GM12864 (cell line): ENCODE measurements at places on chromosomes 7 and 10.

GRCh38 chr7:99374111-99375064 is at the start of gene ARPC1B:
ARPC1B (plus strand) TSS chr7:99374730; CDS start chr7:99385715, 10,985 bp downstream.
- peak; percentile 53 for DNase-seq

DNA sequence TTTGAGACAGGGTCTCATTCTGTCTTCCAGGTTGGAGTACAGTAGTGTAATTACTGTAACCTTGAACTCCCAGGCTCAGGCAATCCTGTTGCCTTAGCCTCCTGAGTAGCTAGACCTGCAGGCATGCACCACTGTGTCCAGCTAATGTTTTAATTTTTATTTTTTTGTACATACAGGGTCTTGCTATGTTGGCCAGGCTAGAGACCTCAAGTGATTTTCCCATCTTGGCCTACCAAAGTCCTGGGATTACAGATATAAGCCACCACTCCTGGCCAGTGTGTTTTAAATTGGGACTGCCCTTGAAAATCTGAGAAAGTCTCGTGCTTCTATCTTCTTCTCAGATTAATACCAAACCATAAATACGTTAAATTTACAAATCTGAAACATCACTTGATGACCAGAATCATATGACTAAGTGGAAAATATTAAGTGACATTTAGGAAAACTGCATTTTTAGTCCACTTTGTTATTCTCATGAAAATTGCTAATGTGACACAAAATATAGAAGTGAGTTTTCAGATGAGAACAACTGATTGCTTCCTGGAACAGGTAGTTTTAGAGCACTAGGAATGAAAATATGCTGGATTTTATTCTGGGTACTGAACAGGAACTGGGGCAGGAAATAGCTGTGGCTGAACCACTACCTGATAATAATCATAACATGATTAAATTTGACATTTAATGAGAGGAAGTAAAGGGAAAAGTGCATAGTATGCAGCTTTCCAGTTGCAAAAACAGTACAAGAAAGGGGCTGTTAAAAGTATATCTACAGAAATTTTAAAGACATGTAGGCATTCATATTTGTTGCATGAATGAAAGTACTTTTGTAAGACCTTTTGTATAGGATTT is 4.2 kb downstream of the PHTF2 start:
- DNase-seq: no peak

- DNase-seq: no peak
These were observed 5.5 kb downstream of the NOC3L start for GRCh38 chr10:94357193-94357592.

GRCh38 chr7:74493295-74493694 is 39.6 kb downstream of the GTF2IRD1 start:
- no peak for DNase-seq

DNA sequence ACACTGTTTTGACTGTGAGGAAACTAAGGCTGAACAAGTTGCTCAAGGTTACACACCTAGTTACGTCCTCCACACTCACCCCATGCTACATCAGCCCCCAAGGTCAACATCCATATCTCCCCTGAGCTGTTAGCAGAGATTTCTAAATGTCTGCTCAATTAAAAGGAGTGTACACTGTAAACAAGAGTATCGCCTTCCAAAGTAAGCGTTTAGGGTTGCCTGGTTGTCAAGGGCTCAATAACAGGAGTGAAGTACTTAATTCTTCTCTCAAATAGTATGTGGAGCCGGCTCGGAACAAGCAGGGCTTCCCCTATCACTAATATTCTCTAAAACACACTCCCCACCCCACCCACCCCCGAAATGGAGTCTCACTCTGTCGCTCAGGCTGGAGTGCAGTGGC is 412.8 kb upstream of the GALNT17 start:
- DNase-seq: no peak
